ENCODE measurements at places on chromosomes 11 and 22.

- no peak for DNase-seq
Observed at GRCh38 chr22:30855266-30855665, 113.3 kb downstream of the MORC2 start.

DNA sequence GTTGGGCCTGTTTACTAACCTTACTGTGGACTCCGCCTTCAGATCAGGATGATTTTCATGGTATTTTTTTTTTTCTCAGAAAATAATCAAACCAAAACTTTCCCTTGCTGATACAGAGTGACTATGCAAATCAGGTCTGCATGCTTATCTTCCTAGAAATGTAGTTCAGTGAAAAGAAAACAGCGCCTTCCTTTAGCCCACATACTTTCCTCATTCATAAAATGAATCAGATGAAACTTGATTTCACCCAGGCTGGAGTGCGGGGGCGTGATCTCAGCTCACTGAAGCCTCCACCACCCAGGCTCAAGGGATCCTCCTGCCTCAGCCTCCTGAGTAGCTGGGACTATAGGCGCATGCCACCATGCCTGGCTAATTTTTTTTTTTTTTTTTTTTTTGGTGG, 26.0 kb downstream of the ZNRF3 start:
- DNase-seq, result peak; percentile 56

- no peak for DNase-seq
Observed at GRCh38 chr11:73932781-73933180, 18.0 kb upstream of the DNAJB13 start.

DNA sequence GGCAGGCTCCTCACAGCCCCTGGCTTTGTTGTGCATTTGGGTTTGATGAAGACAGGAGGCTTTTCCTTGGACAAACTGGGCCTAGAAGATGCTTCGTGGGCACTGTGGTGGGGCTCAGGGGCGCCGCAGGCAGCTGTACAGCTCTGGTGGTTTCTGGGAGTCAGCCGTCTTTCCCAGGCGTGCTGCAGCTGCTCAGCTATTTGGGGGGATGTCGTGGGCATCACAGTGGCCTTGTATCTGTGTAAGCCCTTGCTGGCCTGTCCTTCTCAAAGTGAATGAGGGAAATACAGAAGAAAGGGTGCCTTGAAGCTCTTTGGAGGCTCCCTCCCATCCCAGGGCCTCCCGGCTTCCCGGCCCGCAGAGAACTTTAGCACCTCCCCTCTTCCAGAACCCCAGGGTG, 89.5 kb downstream of the TBC1D22A start:
- DNase-seq, result no peak

DNA sequence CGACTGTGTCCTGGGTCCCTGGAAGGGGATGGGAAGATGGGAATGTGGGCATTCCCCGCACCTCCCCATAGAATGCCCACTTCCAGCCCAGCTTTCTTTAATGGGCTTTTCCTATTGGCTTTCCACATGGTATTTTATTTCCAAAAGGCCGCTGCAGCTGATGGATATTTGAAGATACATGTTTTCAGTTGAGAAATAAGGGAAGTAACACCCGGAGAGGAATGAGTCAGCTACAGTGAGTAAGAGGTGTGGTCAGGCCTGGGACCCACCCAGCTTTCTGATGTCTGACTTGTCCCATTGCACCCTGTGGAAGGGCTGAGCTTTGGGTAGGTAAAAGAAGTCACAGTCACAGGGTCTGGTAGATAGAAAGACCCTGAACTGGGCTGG, 476.9 kb downstream of the MIAT start:
- no peak for DNase-seq

DNA sequence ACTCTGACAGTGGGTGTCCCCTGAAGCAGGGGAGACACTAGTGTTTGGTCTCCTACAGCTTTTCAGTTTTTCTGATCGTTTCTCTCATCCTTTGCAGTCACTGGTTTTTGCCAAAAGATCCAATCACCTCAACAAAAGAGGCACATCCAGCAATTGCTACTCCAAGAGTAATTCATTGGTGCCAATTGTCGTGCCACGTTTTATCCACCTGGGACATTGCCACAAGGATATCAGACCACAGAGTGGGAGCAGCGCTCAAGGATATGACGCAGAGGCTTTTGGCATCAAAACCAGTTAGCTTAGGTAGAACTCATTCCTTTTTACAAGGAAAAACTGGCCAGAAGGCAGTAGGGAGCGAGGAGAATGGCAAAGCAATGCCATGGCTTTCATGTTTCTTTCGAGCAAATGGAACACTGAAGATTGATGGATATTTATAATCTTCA, 40.9 kb upstream of the BLID start:
- no peak for DNase-seq

DNA sequence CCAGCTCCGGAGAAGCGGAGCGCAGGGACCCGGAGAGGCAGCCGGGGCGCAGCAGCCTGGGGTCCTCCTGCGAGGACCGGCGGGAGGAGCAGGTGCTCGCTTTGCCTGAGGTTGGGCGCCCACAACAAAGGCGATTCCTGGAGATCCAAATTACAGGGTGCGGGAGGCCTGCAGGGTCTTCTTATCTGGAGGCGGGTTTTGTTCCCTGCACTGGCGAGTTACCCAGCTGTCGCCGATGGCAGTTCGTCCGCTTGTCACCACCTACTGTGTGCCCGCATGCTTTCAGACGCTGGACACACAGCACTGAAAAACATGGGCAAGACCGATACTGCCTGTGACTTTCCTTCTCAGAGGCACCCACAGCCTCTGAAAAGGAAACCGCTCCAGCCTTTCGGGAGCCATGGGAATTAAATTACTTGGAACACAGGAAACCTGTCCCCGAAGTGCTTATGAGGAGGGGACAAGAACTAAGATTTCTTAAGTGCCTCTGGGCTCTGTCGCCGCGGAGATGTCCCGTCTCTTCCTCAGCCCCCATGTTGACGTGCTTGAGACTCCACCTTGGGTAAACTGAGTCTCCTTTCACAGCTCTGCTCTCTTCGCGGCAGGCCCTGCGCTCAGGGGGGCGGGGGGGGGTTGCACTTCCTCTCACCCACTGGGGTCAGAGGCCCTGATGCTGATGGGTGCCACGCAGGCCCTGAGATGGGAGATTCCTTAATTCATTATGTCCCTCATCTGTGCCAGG, 1.3 kb upstream of the ZFTA start:
- DNase-seq, result no peak

DNA sequence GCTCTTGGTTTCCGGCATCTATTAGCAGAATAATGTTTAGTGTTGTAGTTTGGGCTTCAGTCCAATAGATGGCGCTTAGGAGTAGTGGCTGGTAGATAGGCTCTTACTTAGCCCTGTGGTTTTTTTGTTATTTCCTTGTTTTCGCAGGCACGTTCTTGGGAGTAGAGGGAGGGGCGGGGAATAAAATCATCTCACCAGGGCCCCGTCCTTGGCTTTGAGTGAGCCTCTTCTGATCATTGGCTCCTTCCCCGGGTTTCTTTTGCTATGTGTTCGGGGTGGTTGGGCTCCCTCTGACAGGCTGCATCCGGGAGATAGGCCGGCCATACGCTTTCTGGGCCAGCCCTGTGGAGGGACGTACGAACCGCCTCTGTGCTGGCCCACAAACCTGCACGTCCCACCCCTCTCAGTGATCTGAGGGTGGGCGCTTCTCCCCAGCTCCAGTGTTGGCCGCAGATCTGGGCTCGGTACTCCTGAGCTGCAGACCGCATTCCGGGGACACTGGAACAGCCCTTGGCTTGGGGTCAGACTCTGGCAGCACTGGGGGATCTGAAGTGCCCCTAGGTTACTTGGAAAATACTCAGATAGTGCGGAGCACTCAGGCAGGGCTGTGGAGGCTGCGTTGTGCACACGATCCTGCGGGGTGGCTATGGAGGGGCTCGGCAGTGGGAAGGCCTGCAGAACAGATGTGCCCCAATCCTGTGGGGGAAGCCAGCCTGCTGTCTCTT, 217.0 kb downstream of the DYNC2H1 start:
- no peak for DNase-seq

DNA sequence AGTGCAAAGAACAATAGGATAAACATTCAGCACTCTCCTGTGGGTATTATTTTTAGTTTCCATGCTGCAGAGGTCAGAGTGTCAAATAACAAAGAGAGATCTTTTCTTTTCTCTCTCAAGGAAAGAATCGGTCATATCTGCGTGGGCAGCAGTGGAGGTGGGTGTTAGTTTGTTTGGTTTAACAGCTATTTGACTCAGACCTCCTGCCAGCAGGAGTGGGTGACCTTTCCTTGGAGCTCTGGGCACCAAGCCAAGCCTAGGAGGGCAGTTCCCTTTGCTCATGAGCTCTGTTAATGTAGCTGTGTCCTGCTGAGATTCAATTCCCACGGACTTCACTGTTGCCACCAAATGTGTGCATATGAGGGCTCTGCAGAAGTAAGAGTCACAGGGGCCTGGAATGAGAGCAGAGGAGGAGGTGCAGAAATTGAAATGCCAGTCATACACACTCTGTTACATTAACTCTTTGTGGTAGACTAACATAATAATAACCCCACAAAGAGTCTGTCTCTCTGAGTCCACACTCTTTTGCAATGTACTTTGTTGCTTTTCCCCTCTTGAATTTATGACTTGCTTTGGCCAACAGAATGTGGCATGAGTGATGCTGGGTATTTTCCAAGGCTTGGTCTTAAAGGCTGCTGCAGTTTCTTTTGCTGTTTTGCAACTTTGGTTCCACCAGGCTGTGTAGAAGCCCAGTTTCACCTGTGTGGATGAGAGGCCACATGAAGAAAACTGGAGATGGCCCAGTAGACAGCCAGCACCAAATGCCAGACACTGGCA, 76.0 kb upstream of the GRK3 start:
- no peak for DNase-seq

DNA sequence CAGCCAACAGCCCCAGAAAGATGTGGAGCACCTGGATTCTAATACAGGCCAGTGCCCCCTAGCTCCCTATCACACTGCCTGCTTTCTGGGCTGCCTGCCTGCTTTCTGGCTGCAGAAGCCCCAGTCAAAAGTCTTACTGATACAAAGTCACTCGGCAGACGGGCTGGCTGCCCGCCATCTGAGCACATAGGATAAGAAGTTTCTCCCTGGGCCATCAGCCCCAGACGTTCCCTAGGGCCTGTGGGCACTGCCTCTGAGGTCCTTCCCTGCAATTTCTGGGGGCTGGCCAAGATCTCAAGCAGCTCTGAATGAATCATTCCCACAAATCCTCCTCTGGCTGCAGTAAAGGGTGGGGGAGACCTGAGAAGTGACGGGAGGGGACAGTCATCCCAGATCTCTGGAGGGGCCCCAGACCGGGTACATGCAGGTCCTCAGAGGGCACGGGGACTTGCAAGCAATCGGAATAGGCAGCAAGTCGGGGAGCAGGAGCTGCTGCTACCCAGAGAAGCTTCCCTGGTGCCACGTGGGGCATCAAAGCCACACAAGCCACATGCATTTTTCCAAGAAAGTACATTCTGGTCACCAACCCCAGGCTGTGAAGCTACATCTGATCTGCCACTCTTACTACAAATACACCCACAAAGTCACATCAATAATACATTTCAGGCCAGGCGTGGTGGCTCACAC, 4.7 kb downstream of the TPST2 start:
- no peak for DNase-seq

- no peak for DNase-seq
Observed at GRCh38 chr22:38832005-38832978, 11.5 kb downstream of the NPTXR start.

DNA sequence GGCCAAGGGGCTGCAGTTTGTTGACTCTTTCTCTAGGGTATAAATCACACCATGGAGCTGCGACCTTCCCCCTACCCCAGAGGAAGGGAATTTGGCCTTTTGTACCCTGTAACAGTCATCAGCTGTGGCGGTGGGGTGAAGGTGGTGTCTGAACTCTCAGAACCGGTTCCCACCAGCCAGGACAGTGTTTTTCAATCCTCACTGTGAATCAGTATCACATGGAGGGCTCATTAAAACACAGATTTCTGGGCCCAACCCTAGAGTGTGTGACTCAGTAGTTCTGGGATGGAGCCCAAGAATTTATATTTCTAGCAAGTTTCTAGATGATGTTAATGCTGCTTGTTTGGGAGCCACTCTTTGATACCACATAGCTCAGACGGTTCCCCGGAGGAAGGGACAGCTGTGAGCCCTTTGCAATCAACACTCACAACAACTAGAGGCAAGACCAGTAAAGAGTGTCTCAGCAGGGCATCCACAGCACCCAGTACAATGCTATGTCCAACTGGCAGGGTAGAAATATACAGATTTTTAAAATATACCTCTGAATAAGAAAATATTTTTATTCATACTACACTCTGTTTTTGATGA, 43.9 kb upstream of the FAT3 start:
- DNase-seq, result no peak

GRCh38 chr11:48066881-48067800, 86.8 kb downstream of the PTPRJ start:
- no peak for DNase-seq

- no peak for DNase-seq
Observed at GRCh38 chr22:33274214-33275072, 216.3 kb upstream of the SYN3 start.

- DNase-seq, result no peak
Observed at GRCh38 chr22:22556995-22557925, 1.8 kb downstream of the PRAME start.

DNA sequence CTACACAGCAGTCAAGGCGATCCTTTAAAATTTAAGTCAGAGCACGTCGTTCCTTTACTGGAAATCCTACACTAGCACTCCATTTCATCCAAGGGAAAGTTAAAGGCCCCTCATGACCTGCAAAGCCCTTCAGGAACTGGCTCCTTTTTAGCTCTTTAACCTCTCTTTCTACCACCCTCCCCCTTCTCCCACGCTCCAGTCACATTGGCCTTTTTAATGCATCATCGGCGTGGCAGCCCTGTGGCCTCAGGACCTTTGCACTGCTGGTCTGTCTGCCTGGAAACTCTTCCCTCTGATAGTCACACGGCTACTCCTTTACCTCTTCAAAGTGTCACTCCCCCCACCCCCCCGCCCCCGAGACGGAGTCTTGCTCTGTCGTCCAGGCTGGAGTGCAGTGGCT, 1.2 kb upstream of the PTPN5 start:
- DNase-seq, result no peak

All from stimulated activated CD4-positive, alpha-beta T cell treated with anti-CD3 and anti-CD28 coated beads, Interleukin-15, amount 100 ng/mL, for 1 hour (primary cell).